ENCODE measurements at places on chromosomes 3 and 15.

DNA sequence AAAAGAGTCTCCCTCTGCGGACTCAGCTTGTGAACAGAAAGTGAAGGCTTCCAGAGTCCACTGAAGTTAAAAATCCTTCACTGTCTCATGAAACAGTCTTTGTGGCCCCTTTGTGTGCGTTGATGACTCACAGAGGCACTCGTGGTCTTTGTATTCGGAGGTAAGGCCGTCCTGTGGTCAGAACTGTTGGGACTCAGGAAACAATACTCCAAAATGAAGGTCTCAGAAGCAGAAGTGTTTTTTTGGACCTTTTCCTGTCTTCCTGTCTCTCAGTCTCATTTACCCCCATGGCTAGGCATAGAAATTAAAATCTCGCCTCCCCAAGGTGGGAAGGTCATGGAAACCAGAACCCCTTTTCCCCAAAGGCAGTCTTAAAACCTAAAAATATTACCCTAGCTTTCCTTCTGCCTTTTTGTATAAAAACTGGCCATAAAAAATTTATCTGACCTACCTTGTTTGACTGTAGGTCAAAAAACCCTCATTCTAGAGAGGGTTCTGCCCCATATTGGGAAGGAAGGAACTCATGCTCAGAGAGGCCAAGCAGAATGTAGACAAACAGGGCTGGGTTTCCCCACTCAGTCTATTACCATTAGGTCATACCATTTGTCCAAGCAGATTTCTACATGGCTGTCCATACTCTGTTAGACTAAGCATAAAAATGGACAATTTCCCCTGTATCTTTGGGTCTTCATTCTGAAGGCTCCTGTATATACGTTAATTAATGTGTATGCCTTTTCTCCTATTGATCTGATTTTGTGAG lies 19.1 kb upstream of the EPB42 start:
- no peak for DNase-seq

- no peak for DNase-seq
Measured at GRCh38 chr3:40679290-40679689, 154.5 kb downstream of the ZNF621 start.

DNA sequence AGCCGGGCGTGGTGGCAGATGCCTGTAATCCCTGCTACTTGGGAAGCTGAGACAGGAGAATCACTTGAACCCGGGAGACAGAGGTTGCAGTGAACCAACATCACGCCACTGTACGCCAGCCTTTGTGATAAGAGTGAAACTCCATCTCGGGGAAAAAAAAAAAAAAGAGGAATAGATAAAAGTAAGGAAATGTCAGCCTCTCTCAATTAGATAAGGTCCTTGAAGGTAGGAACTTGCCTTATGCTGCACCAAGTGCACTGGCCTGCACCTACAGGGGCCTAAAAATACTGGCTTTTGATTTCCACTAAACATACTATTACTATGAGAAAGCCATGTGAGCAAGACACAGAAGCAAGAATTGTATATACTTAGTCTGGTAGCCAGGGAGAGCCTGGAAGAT lies 7.1 kb downstream of the RAF1 start:
- DNase-seq = no peak

- no peak for DNase-seq
Measured at GRCh38 chr15:49946681-49947080, 172.4 kb downstream of the ATP8B4 start.
